ENCODE measurements at places on chromosomes 2 and 18.
A peak's percentile ranks its signal among the peaks of the same experiment; 100 is the strongest.

GRCh38 chr2:207682557-207682956 lies 28.9 kb upstream of the CCNYL1 start:
- no peak for DNase-seq

GRCh38 chr18:77065221-77065981 lies 67.2 kb downstream of the MBP start:
- DNase-seq, result peak; percentile 77

- peak; percentile 35 for DNase-seq
These were observed 4.2 kb upstream of the CLIP4 start for GRCh38 chr2:29110916-29111535.

- no peak for DNase-seq
These were observed 179.7 kb downstream of the ACKR3 start for GRCh38 chr2:236749346-236749745.

DNA sequence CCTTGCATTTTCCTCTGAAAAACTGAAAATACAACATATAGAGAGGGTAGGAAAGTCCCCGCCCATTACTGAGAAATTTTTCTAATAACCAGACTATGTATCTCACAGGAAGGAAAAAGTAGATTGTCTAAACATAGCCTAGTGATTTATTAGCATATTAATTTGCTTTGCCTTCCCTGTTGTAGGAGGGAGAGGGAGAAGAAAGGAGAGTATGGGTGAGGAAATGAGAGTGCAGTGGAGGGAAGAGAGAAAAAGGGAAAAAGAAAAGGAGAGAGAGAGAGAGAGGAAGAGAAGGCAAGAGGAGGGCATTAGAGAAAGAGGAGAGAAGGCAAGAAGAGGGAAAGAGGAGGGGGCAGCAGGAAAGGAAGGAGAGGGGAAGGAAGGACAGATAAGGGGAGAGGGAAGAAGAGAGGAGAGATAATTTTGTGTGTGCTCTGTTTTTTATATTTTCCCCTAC lies 3.6 kb upstream of the KYNU start:
- no peak for DNase-seq

- no peak for DNase-seq
These were observed 217.6 kb upstream of the TANK start for GRCh38 chr2:160942476-160943142.

- DNase-seq, result no peak
These were observed 29.2 kb downstream of the SF3B1 start for GRCh38 chr2:197405582-197405981.

GRCh38 chr2:181810823-181811695 lies 80.5 kb upstream of the ITPRID2 start:
- DNase-seq, result peak; percentile 98
